ENCODE measurements at places on chromosomes 11 and 22.
A peak's percentile ranks its signal among the peaks of the same experiment; 100 is the strongest.

GRCh38 chr11:118100691-118101232 lies 14.0 kb upstream of the SMIM35 start:
- DNase-seq = no peak

DNA sequence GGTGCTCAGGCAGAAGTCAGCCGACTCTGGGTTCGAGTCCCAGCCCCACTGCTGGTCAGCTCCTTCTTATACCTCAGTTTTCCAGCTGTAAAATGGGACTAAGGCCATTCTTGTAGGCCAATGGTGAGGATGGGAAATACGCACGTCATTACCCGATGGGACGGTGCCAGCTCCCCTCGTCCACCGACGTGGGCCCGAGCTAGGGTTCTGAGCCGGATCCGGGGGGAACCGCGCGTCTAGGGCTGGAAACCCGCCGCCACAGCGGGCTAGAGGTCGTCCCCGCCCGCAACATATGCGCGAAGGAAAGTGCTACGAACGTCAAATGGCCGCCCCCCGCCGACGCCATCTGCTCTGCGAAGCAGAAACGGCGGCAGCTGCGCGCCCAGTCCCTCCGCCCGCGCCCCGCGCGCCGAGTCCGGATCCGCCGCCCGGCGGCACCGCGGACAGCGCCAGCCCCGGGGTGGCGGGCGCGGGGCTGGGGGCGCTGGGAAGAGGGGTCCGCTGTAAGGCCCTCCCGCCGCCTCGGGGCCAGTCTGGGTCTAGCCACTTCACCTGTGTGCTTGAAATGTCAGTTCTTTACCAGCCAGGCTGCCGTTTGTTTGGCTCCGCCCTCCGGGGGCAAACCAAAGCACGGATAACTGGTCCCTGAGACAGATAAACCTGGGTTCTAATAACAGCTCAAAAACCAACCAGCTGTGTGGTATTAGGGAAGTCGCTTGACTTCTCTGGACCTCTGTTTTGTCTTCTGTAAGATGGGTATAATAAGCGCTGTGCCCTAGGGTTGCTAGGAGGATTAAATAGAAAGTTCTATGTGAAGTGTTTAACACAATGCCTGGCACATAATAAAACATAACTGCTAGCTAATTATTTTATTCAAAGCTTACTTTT lies 103.5 kb upstream of the RCN1 start:
- no peak for DNase-seq

- no peak for DNase-seq
Measured at GRCh38 chr11:65854852-65855837, 2.8 kb downstream of the CFL1 start.

- DNase-seq = no peak
Measured at GRCh38 chr11:119192111-119192510, 6.8 kb downstream of the NHERF4 start.

GRCh38 chr11:88813233-88813915 lies 252.4 kb downstream of the GRM5 start:
- DNase-seq = peak; percentile 38

DNA sequence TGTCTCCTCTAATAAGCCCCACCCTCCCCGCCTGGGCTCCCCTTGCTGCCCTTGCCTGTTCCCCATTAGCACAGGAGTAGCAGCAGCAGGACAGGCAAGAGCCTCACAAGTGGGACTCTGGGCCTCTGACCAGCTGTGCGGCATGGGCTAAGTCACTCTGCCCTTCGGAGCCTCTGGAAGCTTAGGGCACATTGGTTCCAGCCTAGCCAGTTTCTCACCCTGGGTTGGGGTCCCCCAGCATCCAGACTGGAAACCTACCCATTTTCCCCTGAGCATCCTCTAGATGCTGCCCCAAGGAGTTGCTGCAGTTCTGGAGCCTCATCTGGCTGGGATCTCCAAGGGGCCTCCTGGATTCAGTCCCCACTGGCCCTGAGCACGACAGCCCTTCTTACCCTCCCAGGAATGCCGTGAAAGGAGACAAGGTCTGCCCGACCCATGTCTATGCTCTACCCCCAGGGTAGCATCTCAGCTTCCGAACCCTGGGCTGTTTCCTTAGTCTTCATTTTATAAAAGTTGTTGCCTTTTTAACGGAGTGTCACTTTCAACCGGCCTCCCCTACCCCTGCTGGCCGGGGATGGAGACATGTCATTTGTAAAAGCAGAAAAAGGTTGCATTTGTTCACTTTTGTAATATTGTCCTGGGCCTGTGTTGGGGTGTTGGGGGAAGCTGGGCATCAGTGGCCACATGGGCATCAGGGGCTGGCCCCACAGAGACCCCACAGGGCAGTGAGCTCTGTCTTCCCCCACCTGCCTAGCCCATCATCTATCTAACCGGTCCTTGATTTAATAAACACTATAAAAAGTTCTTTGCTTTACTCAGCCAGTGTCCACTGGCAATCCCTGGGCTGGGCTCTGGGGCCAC lies 14.4 kb downstream of the TSKU start:
- no peak for DNase-seq

- DNase-seq = no peak
Measured at GRCh38 chr22:25802018-25802417, 60.0 kb downstream of the MYO18B start.

DNA sequence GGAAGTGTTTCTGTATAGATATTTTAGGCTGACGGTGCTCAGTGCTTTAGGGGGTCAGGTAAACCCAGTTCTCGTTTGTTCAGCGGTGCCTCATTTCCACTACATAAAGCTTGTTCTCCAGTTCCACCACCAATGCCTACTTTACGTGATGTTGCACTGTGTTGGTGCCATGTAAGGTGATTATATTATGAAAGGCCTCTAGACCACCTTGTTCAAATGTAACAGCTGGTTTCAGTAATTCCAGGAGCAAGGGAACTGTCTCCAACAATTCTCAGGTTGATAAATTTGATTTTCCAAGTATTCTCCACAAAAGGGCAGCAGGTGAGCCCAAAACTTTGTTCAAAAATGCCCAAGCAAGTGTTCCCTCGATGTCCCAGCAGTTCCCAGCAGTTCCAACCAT lies 83.7 kb upstream of the SEPTIN5 start:
- DNase-seq = no peak

GRCh38 chr11:120909676-120910416 lies 114.1 kb upstream of the TBCEL start:
- DNase-seq = no peak

DNA sequence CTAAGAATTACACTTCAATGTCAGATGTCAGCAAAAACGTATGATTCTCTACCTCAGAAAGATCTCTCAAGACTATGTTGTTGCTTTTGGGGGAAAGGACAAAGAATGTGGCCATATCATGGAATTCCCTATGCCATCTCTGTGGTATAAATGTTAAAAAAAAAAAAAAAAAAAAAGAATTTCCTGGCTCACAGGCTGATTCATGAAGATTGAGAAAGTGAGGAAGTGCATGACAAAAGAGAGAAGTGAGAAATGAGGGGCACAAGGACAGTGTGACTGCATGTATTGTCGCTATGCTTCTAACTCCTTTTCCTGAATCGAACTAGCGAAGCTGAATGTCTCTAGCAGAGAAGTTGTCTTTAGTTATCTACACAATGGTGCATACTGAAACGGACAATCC lies 80.6 kb upstream of the CARD18 start:
- no peak for DNase-seq

- no peak for DNase-seq
Measured at GRCh38 chr22:31465307-31465706, 24.3 kb downstream of the EIF4ENIF1 start.

- no peak for DNase-seq
Measured at GRCh38 chr11:119560291-119560690, 137.3 kb upstream of the THY1 start.
